ENCODE measurements at places on chromosomes 3 and 15.
A peak's percentile ranks its signal among the peaks of the same experiment; 100 is the strongest.

- no peak for DNase-seq
Measured at GRCh38 chr3:10561946-10562560, 56.7 kb upstream of the ATP2B2 start.

DNA sequence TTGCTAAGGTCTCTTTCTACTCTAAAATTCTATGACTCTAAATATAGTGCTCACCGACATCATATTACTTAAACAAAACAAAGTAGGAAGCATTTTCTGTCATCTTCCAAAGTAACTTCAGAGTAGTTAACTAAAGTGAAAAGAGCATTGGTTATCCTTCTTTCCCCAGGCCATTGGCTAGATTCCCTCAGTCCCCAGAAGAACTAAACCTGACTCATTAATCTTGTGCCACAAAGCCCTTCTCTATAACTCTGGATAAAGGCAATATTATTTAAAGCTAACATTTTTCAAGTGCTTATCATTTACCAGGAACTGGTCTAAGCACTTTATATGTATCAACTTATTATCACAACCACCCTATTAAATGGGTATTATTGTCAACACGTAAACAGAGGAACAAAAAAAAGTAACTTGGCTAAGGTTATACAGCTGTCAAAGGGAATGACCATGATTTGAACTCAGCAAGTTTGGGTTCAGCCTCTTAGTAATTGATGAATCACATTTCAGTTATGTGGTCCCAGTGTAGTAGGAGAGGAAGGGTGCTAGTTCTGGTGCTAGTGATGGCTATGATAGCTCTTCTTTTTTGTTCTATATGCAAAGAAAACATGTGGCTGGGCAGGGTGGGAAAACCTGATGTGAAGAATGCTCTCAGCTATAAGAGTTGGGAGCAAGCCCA is 304.9 kb downstream of the FGF12 start:
- DNase-seq, result no peak

DNA sequence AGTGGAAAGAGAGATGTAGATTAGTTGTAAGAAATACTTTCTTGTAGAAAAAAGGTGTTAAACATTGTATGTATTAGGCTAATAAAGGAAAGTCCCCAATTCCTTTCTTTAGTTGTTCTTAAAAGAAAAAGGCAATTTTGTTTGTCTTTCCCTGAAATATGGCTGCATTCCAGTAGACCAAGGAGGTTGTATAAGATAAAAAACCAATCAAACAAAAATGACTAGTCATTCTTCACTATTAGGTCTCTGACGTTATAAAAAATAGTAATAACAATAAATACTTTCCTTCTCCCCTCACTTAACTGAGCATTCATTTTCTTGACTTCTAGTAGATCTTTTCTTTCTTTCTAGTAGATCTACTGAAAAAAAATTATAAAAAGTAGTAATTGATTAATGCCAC is 8.6 kb upstream of the PPM1L start:
- no peak for DNase-seq

GRCh38 chr3:178385280-178385952 is 150.8 kb upstream of the KCNMB2 start:
- peak; percentile 33 for DNase-seq

GRCh38 chr15:59191855-59192237 is 14.8 kb upstream of the LDHAL6B start:
- no peak for DNase-seq

DNA sequence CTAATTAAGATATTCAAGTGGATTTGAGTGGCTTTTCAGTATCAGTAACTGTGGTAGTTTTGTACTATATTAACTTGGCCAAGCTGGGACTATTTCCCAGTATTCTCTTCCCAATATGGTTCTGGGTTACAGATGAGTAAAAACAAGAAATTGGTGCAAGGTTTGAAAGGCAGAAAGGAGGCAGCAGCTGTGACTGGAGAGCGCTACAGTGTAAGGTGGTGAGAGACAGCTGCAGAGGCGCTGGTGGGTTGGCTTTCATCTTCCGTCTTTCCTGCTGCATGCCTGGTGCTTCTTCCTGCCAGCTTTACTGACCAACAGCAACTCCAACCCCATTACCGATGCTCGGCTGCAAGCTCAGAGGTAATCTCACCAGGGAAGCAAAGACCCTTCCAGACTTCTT is 9.8 kb downstream of the DPH3 start:
- no peak for DNase-seq

DNA sequence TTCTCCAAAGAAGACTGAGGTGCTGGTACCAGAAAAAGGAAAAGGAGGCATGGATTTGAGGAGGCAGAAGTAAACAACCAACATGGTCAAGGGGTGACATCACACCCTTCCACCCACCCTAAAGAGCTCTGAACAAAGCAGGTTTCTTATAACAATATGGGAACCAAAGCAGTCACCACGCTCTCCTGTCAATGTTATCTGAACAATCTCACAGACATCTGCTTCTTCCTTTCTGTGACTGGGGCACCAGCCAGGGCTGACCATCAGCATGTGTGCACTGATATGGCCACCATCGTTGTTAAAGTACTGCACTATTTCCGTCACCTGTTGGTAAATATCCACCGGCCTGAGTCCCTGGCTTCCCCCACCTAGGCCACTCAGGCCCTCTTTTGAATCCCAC is 252.9 kb downstream of the SHQ1 start:
- no peak for DNase-seq

DNA sequence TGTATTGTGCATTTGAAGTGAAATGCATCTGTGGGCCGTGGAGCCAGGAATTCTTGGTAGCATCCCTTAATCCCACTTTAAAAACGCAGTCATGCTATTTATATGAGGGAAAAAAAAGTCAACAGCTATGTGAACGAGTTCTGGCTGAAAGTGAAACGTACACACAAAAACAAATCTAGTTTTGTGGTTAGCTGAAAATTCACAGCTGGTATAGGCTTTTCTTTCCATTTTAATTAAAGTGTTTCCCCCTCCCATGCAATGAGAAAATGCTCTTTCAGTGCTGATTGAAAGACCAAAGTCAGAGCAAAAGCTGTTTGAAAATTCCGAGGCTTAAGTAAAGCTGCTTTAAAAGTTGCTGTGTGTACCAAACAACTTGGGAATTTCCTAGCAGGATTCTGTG is 297.4 kb downstream of the PLCL2 start:
- DNase-seq, result peak; percentile 4

GRCh38 chr3:126157083-126157768 is 23.2 kb downstream of the ALDH1L1 start:
- DNase-seq, result no peak

DNA sequence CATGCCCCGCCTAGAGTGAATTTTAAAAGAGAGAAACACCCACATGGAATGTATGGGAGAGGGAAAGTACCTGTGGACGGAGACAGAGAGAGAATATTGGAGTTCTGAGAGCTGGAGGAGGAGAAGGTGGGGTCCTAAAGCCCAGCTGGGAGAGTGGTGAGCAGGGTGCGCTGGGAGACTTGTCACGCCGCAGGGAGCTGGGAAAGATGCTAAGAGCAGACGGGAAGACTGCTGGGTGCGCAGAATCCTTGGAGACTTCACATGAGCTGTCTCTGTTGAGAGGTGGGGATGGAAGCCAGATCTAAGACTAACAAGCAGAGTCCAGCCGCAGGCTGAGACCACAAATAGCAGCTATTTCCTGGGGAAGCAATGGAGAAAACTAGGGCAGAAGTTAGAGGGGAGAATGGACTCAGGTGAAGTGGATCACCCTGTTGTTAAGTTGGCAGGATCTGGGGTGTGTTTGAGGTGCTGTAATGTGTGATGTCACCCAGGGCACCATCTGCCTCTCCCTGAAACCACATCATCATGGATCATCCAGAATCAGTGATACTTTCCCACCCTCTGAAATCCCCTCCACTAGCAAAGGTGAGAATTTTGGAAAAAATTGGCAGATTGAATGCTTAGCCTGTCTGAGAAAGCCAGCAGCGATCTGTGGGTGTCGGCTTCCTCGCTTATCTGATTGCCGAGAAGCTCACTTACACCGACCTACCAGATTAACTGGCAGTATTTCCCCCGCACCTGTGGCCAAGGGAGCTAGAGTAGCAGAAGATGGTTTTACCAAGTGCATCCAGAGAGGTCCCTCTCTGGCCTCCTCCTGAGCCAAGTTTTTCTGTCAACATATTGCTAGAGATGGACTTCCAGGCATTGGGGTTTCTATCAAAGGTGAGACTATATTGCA is 174.8 kb upstream of the BHLHE40 start:
- peak; percentile 26 for DNase-seq

- no peak for DNase-seq
Measured at GRCh38 chr3:14154895-14155440, 23.4 kb downstream of the XPC start.

DNA sequence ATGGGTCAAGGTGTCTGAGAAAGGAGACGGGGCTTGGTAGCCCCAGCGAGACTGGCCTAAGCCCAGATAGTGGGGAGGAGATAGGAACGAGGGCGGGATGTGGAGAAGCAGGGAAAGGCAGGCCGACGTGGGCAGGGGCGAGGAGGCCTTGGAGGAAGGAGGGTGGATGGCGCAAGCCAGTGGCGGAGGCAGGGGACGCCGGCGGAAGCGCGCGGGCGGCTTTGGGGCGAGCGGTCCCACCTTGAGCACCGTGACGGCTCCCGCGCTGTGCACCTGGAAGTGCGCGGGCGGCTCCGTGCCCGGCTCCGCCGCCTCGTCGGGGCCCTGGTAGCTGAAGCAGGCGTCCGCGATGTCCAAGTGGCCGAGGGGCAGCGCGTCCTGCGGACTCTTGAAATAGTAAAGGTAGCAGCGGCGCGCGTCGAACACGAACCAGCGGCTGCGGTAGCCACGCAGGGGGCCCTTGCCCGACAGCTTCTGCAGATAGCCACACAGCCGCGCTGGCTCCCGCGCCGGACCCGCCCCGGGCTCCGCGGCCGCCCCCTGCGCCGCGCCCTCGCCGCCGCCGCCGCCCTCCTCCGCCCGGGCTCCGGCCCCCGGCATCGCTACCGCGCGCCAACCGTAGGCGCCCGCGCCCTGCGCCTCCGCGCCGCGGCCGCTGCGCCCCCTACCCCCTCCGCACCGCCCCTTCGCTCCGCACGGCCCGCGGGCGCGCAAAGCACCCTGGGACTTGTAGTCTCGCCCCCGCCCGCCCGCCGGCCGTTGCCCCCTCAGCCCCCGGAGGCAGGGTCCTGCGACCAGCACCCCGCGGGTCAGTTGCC is at the start of gene TBC1D2B:
Gene TBC1D2B (minus strand): TSS at position 659 of the 818 bp plus-strand sequence. CDS start 59 bp downstream, at position 600.
- DNase-seq, result peak; percentile 75

GRCh38 chr3:11553436-11554235 is 90.1 kb downstream of the VGLL4 start:
- no peak for DNase-seq

GRCh38 chr3:102390171-102390864 is 44.5 kb upstream of the ZPLD1 start:
- no peak for DNase-seq

GRCh38 chr15:59251001-59251845 is 44.6 kb downstream of the LDHAL6B start:
- no peak for DNase-seq

- DNase-seq, result no peak
Measured at GRCh38 chr15:25844981-25845680, 18.0 kb downstream of the ATP10A start.

DNA sequence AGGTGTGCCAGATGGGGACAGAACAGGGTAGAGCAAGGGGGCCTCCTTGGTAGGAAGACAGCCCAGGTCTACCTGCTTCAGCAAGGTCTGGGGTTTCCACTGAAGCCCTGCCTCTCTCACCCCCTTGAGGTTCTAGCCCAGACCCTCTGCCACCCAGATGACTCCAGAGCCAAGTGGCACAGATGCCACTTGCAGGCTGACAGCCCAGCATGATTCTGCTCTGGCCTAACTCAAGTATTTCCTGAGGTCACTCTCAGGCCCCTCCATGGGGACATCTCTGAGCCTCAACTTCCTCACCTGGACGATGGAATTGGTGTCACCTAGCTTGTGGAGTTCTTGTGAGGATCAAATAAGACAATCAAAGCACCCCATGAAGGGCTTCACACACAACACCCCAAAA is 23.9 kb downstream of the PLXNB1 start:
- no peak for DNase-seq

DNA sequence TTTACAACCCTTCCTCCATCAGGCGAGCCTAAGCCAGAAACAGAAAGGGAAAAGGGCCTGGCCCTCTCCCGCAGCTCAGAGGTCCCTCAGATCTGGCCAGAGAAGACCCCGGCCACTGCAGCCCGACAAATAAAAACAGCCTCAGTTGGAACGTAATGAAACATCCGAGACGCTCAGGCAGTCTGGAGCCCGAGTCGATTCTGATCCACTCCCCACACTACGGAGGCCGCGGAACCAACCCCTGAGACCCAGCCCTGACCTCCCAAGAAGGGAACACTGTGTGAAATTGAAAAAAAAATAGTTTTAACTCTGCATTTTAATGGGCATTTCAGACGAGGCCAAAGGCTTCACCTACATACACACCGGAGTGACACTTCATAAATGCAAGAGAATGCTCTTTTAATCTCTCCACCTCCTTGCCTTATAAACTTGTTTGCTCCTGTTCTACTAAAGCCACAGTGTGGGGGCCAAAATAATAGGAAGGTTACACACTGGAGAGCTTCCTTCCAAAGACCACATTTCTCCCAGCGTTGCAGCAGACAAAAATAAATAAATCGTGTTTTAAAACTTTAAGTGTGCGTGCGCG is 3.7 kb downstream of the MEIS2 start:
- DNase-seq, result no peak

DNA sequence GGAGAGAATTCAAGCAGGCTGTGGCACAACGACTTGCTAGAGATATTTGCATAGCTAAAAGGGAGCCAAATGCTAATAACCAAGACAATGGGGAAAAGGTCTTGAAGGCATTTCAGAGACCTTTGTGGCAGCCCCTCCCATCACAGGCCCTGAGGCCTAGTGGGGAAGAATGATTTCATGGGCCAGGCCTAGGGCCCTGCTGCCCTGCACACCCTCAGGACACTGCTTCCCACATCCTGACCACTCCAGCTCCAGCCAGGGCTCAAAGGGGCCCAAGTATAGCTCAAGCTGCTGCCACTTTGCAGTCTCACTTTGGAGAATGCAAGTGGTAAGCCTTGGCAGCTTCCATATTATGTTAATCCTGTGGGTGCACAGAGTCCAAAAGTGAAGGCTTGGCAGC is 21.5 kb upstream of the PTPN23 start:
- no peak for DNase-seq

DNA sequence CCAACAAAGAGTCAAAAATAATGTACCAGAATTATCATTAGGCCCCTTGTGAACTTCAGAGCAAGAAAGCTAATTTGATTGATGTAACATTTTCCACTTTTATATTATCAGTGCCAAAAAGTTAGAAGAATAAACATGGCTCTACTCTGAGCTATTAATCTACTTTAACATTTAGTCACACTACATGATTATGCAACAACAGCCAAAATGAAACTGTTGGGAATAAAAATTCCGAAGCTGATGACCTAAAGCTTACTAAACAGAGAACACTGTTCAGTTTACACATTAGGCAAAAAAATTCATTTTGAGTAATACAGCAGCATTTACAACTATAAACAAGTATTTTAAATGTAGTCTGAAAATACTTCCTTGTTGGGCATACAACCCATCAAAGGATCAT is 1134.1 kb downstream of the EPHA3 start:
- DNase-seq, result no peak

- DNase-seq, result no peak
Measured at GRCh38 chr3:30035935-30036567, 570.4 kb upstream of the TGFBR2 start.
